Right renal pelvis (tissue), 4 donors: ENCODE measurements at places on chromosomes 1 and 21.

GRCh38 chr1:161915051-161915503 lies 108.6 kb downstream of the OLFML2B start:
- DNase-seq = no peak

- DNase-seq = peak; percentile 16
Observed at GRCh38 chr1:210251680-210252490, 19.3 kb downstream of the SERTAD4 start.

GRCh38 chr1:182170891-182171461 lies 109.5 kb upstream of the ZNF648 start:
- no peak for DNase-seq

- no peak for DNase-seq
Observed at GRCh38 chr1:44777547-44777946, 2.2 kb downstream of the RPS8 start.

DNA sequence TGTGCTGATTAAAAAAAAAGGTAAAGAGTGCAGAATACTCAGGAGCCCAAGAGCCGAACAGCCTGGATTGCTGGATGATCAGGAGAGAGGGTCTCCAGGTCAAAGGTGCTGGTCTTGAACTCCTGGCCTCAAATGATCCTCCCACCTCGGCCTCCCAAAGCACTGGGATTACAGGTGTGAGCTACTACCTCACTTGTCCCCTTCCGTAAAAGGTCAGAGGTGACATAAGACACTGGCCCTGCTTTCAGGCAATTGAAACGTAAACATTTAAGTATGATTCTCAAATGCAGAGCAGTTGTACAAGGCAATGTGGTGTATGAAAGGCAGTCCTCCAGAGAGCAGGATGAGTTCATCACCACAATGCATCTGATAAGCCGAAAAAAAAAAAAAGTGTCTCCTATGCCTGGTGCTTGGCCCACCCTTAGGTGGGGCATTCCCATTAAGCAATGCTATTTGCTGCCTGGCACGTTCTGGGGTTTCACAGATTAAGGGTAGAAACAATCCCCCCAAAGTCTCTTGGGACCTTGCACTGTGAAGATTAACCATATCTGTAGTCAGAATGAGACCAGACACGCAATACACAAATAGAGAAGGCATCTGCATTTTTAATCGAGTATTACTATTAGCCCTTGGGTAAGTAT lies 47.7 kb downstream of the PARP1 start:
- DNase-seq = no peak

- no peak for DNase-seq
Observed at GRCh38 chr1:236142253-236143103, at the start of gene GPR137B. GPR137B (plus strand) TSS chr1:236142539; CDS start chr1:236142623, 84 bp downstream.

GRCh38 chr1:197663162-197663953 lies 111.9 kb downstream of the DENND1B start:
- DNase-seq = no peak

- DNase-seq = no peak
Observed at GRCh38 chr1:226882631-226883409, 12.4 kb downstream of the PSEN2 start.

- DNase-seq = no peak
Observed at GRCh38 chr1:101290119-101290921, 53.5 kb downstream of the S1PR1 start.

GRCh38 chr1:118949315-118949714 lies 38.8 kb downstream of the TBX15 start:
- DNase-seq = no peak

GRCh38 chr1:198906739-198907422 lies 268.0 kb downstream of the PTPRC start:
- DNase-seq = no peak

- DNase-seq = no peak
Observed at GRCh38 chr1:206734499-206735142, 36.0 kb upstream of the IL19 start.

- no peak for DNase-seq
Observed at GRCh38 chr1:186026946-186027345, 292.8 kb downstream of the HMCN1 start.

DNA sequence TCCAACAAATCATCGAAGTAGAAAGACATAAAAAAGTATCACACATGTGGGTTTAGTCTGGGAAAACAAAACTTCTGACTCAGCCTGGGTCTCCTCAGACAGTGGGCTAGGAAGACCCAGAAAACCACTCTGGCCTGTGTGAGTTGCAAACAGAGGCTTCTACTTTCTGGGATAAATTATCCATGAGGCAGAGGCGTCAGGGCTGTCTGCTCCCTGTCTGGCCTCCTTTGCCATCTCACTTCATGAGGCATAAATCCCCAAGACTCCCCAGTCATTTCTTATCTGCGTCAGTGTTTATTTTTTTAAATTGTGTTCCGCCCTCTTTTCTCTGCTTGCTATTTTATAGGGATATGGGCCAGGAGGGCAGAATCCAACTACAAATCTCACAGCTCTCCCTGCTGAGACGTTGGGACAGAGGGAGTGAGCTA lies 80.6 kb upstream of the TRABD2B start:
- no peak for DNase-seq

GRCh38 chr1:162680419-162681121 lies 48.3 kb downstream of the DDR2 start:
- no peak for DNase-seq

DNA sequence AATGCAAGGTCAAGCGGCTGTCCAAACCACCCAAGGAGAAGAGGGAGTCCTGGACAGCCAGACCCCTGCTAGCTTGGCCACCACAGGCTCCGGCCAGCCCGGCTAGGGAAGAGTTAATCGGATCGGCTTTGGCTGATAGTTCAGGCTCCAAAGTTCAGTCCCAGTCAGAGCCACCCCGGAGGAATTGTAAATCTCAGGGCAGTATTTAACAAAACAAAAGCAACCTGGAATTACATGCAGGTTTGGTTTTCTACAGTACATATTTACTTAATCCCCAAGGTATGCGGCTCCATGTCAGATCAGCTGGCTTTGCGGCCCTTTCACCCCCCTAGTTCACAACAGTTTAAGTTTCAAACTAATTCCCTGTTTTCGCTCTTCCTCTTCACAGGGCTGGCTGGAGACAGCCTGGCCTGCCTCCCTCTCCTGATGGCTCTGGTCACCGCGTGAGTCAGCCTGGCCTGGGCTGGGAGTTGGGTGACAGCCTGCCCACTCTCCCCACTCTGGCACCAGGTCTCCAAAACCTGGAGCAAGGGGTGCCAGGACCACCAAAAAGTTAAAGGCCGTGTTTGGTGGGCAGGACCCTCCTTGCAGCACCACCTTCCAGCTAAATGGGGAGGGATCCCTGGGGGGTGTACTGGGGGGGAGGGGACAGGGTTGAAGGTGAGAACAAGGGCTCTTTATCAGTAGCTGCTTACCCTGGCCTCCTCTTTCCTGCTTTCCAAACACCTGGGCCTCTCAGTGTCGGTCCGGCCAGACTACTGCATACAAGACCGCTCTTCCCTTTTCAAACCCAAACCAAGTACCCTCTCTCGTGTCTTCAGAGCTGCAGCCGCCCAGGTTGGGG lies 1.9 kb downstream of the DHRS3 start:
- no peak for DNase-seq

- DNase-seq = peak; percentile 47
Observed at GRCh38 chr1:193183019-193183627, 3.3 kb downstream of the B3GALT2 start.

GRCh38 chr1:192284927-192285326 lies 31.9 kb upstream of the RGS21 start:
- DNase-seq = no peak

GRCh38 chr1:211896958-211897357 lies 66.4 kb upstream of the LPGAT1 start:
- DNase-seq = no peak

DNA sequence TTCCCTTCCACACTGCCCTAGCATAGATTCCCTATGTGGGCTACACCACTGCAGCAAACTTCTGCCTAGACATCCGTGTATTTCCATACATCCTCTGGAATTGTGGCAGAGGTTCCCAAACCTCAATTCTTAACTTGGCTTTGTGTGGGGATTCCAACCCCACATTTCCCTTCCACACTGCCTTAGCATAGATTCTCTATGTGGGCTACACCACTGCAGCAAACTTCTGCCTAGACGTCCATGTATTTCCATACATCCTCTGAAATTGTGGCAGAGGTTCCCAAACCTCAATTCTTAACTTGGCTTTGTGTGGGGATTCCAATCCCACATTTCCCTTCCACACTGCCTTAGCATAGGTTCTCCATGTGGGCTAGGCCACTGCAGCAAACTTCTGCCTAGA lies 31.4 kb downstream of the ZNF670 start:
- DNase-seq = no peak

DNA sequence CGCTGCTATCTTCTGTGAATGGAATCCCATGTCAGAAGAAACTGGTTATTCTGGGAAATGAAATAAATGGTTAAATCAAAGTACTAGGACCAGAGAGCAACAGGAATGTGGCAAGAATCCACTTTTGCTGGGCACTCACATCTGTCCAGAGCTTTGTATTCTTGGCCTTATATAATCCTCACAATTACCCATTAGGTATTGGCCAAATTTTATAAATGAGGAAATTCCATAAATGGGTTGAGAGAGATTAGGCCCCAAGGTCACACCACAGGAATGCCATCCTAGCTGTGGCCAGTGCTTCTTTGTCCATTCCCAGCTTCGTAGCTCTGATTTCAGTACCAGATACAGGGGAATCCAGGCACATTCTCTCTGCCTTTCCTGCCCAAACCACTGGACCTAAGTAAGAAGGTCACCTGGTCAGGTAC lies 76.1 kb upstream of the HOOK1 start:
- DNase-seq = no peak

DNA sequence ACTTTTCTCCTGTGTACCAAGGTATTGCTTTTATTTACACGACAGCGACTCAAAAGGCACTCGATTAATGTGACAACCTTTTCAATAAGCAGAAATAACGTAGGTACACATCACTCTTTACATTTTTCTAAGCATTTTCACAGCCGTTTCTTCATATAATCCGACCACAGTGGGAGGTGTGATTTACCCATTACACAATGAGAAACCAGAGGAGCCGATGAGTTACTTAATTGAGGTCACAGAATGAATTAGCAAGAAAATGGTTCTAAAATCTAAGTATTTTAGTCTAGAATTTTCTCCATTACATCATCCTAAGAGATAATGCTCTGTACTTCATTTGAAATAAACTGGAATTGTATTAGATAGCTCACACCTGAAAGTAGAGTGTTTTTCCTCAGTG lies 71.5 kb downstream of the UMODL1 start:
- no peak for DNase-seq

- no peak for DNase-seq
Observed at GRCh38 chr1:58763214-58763613, 20.6 kb downstream of the JUN start.

GRCh38 chr1:16430606-16431005 lies 6.6 kb downstream of the SPATA21 start:
- no peak for DNase-seq

DNA sequence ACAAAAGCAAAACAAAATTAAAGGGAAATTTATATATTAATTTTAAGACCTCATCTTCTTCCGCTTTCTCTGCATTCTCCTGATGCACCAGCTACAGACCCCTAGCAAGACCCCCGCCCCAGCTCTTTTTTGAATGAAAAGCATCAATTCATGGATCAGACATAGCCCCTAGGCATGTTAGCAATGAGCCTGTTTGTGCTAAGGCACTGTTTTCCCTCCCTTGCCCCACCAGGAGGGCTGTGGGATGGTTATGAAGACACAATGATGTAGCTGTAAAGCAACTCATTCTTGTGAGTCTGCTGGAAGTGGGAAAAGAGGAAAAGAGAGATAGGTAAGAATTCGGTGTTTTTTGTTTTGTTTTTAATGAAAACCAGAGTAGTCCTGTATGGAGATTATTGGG lies 88.5 kb upstream of the ZBTB18 start:
- no peak for DNase-seq

DNA sequence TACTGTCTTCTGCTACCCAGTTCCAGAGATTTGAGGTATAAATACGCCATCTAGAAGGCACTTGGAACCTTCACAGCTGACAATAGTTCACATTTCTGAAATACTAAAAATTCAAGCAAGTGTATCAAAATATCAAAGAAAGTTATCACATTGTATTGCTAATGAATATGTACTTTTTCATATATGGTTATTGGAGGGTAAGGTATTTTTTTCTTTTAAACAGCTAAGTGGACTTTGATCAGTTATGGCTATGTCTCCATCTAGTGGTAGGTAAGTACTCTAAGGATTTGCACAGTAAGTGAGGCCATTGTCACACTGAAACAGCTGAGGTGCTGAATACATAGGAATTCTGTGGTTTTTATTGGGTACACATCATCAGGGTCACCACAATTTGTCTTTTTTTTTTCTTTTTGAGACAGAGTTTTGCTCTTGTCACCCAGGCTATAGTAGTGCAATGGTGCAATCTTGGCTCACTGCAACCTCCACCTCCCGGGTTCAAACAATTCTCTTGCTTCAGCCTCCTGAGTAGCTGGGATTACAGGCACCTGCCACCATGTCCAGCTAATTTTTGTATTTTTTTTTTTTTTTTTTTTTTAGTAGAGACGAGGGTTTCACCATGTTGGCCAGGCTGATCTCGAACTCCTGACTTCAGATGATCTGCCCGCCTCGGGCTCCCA lies 49.1 kb upstream of the CR2 start:
- peak; percentile 44 for DNase-seq

GRCh38 chr21:34510148-34511142 lies 1.6 kb downstream of the KCNE1 start:
- DNase-seq = no peak

GRCh38 chr1:61132645-61133334 lies 50.4 kb downstream of the NFIA start:
- no peak for DNase-seq

DNA sequence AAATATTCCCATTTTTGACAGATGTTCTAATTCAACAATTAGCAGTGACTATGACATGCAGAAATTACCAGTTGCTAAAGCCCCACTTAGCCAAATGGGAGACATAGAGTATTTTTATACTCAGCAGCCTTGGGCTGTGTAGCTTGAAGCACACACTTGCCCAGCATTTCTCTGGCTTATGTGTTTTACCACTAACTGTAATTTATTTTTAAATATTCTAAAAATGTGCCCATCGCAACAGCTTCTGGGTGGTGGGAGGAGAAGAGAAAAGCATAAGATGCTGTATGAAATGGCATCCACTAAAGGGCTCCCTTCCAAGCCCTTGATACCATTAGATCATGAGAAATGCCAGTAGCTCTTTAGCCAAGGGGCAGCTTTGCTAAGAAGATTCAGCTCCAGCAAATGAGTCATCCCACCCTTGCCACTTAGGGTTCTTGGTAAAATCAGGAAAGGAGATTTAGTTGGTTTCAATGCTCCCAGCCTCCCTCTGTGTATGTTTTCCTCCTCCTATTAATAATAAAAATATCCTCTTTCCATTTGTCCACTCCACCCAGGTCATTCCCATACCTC lies 462.7 kb upstream of the DEPDC1 start:
- no peak for DNase-seq

DNA sequence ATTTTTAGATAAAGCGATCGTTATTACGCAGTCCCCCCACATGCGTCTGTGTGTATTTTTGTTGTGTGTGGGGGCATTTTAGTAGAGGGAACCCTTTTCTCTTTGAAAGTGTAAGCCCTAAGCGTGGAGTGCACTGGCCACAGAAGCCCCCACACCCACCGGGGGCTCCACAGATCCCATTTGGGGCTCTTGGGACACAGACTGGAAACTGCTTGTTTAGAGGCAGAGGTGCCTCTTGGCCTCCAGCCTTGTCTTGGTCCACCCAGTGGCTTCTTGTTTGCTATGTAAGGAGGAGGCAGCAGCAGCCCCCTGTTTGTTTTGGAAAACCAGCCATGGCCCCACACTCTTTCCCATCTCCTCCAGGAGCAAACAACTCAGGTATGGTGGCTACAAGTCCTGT lies 42.8 kb downstream of the SLC37A1 start:
- no peak for DNase-seq
